M059J (cell line): ENCODE measurements at places on chromosomes 12 and 14.

GRCh38 chr14:94124582-94125377 is 4.6 kb downstream of the IFI27L2 start:
- DNase-seq, result no peak

DNA sequence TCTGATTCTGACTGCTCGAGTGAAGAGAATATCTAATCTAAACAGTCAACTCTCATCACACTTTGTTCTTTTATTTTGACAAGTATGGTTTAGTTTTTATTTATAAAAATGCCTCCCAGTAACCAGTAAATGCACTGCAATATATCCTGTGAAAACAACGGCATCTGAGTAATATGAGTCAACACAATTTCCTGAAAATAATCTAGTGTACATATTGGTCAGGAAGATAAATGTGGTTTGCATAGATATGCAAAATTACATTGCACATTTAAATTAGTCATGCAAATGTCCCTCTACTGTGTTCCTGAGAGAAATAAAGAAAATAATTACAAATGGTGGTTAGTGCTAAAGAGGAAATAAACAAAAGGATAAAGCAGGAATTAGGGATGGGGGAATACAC is 1190.7 kb upstream of the SEL1L start:
- no peak for DNase-seq

DNA sequence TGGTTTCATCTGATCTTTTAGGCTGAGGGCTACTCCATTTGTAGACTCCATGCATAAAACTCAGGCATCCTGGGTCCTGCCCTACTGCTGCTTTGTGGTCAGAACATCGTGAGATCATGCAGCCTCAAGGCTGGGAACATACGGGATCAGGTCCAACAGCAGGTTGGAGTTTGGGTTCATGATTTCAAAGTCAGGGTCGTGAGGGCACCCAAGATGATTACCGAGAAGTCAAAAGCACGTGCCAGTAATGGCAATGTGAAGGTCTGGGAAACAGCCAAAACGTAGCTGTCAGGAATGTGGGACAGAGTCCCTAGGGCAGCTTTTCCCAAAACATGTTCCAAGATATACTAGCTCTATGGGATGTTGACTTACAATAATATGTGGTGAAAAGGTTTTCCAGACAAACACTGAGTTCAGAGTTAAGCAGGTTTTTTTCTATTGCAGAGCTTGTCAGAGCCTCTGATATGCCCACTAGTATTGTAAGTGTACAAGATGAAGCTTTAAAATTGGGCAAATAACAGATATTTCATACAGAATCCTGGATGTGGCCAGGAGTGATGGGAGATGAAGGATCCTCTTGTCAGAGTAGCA is 130.3 kb upstream of the DNM1L start:
- DNase-seq, result peak; percentile 94

GRCh38 chr12:93767524-93767863 is 90.3 kb downstream of the CRADD start:
- no peak for DNase-seq
